ENCODE measurements at places on chromosomes 4 and X.
A peak's percentile ranks its signal among the peaks of the same experiment; 100 is the strongest.

DNA sequence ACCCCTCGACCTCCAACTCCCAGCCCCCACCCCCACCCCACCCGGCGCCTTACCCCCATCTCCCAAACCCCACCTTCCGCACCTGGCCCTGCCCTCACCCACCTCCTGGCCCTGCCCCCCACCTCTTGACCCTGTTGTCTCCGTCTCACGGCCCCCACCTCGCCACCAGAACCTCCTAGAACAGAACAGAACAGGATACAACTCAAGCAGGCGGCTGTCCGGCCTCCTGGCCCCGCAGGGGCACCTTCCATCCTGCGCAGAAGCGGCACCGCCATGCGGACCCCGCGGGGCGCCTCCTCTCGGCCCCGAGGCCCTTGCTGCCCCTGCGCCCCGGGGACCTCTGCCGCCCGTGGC lies 354 bp downstream of the CTAG2 start:
- DNase-seq: no peak

GRCh38 chrX:29447867-29448266 lies 767.5 kb upstream of the MAGEB2 start:
- no peak for DNase-seq

DNA sequence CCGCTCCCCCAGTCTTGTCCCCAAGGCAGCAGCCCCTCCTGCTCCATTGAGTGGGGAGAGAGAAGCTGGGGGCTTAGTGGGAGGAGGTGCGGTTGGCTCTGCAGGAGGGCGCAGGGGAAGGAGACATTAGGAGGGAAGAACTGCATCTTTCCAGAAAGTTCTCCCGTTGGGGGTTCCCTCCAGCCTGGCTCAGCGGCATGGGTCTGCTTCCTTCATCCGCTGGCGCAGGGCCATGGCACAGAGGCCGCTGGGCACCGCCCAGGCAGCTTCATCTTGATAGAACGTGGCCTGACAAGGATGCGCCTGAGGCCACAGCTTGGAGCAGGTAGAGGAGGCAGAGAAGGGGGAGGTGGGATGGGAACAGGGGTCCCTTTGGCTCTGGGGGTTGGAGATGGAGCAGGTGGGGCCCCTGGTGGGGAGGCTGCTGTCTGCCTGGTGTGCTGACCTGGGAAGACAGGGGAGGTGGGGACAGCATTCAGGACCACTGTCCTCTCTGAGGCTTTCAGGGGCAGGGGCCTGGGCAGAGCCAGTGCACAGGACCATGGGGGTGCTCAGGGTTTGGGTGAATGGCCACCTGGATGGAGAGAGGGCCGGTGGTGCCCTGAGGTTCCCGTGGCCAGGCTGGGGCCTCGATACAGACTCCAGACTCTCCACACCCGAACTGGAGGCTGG lies 12.1 kb downstream of the DOK7 start:
- DNase-seq: no peak

- no peak for DNase-seq
Observed at GRCh38 chr4:153079857-153080391, 124.3 kb upstream of the TRIM2 start.

- DNase-seq: no peak
Observed at GRCh38 chrX:154729439-154729838, 21.4 kb downstream of the GAB3 start.

- DNase-seq: no peak
Observed at GRCh38 chr4:88908003-88908402, 149.0 kb downstream of the FAM13A start.

- no peak for DNase-seq
Observed at GRCh38 chrX:71111921-71112431, 599 bp upstream of the IL2RG start.

DNA sequence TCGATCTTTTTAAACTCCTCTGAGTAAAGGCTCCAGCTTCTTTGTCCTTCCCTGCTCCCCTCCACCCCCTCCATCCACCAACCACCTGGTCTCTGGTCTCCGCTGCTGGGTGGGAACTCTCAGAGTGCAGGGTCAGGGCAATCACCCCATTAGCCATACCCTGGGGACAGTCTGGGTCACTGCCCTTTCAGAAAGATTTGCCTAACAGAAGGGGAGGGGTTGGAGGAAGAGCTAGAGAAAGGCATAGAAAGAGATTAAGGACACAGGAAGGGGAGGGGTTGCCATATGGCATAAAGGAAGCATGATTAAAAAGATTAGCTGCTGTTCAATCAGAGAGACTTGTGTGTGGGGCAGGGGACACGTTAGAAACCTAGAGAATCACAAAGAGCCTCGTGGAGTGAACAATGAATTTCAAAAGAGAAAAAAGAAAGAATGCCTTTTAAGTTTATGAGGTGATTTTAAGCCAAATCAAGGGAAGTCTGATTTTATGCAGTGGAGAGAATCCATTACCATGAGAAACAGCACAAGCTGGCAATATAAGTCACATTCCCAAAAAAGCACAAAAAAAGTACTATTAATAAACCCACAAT lies 115.5 kb upstream of the ACSL4 start:
- DNase-seq: peak; percentile 70

DNA sequence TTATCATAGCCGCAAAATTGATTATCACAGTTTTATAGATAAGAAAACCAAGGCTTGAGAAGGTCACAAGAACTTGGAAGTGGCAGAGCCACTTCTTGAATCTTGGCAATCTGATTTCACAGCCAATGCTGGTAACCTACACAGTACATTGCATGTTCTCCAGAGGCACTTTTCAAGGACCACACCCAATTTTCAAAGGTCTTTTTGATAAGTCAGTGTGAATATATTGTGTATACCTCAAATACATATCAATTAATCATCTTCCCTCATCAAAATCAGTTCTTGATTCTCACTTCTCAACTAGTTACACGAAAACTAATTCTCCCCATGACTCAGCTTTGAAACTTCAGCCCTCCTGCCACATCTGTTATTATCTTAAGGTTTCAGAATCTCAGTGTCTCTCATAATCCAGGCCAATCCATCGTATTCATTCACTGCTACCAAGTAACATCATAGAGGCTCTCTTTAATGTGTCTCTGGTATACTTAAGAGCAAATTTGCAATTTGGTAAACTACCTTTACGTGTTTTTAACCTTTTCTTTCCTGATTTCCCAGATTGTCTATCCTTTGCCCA lies 16.8 kb downstream of the CAMK2D start:
- DNase-seq: no peak

GRCh38 chr4:152360045-152360410 lies 175.9 kb downstream of the FBXW7 start:
- no peak for DNase-seq

DNA sequence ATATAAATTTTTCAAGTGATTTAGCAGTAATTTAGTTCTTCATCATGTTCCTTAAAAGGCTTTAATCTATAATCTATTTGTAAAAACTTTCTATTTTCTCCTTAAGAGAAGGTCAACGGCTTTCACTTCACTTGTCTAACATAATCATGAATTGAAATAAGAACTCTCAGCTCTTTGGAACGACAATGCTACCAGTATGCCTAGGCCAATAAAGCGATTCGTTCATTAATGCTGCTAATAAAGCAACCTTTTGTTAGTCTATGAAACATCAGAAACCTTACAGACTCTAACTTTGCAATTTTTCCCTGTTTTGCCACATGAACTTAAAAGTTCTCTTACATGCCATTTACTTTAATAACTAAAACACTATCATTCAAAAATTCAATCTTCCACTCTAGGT lies 47.6 kb downstream of the FBXW7 start:
- DNase-seq: no peak

DNA sequence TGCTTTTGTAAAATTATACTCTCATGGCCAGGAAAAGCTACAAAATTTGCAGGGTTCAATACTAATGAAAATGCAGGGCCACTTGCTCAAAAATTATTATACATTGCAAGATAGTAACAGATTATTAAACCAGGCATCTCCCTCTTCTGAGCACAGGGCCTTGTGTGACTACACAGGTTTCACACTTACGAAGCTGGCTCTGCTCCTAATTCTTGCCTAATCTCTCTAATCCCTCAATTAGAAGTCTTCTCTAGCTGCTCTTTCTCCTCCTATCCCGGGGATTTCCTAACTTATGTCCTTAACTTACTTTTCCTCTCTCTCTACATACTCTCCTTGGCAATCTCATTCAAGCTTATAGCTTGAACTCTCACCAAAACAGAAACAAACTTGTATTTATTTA lies 168.3 kb downstream of the AREG start:
- DNase-seq: no peak

DNA sequence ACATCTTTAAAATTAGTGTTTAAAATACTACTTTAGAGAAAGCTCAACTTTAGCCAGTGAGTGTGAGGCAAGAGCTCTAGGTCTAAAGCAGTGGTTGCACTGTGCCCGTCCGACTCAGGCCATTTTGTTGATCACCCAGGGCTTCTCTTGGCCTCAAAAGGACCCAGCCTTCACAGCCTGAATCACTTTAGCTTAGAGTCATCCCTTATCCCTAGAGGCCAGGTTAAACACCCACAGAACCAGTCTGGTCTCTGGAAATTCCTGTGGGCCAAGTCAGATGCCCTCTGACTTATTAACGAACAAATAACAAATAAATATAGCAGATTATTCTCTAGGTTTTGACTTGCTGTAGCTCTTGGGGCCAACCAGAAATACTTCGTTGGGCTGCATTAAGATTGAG lies 102.3 kb downstream of the WWC2 start:
- no peak for DNase-seq

GRCh38 chr4:73721435-73721834 lies 18.9 kb upstream of the CXCL8 start:
- DNase-seq: no peak

GRCh38 chr4:109699553-109700225 lies 3.6 kb downstream of the CASP6 start:
- DNase-seq: no peak

GRCh38 chrX:24542756-24543155 lies 77.7 kb downstream of the PDK3 start:
- no peak for DNase-seq

DNA sequence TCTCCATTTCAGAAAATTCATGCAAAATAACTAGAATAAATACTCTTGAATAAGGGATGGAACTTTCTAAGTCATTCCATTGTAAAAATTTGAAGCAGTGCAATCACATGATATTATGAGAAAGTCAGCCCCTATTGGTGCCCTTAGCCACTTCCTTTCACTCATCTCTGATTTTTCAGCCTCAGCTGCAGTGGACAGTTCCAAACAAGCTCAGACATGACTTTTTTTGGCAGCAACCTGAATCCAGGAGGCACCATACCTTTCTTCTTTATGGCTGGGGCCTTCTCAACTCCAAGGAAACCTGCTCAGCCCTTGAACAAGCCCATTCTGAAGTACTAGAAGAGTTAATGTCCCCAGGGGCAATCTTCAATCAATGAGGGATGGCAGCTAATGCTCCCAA lies 40.5 kb downstream of the MAPK10 start:
- DNase-seq: no peak

- DNase-seq: no peak
Observed at GRCh38 chr4:1682860-1683259, 1.3 kb downstream of the FAM53A start.

- no peak for DNase-seq
Observed at GRCh38 chr4:66465111-66465510, 794.8 kb upstream of the EPHA5 start.

DNA sequence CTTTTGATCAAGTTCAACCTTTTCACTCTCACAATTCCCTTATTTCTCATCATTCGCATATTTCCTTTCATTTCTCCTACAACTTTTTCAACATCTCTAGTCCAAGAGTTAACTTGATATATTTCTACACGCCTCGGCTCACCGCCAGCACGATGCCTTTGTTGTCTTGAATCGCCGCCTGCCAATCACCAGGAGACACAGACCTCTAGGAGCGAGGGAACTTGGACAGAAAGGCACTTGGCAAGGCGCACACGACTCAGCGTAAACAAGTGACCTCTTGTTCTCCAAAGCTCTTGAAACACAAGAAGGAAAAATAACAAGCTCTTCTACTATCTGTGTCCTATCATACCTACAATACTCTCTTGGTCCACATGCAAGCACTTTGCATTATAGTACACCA lies 27.1 kb upstream of the RBMX start:
- peak; percentile 6 for DNase-seq

DNA sequence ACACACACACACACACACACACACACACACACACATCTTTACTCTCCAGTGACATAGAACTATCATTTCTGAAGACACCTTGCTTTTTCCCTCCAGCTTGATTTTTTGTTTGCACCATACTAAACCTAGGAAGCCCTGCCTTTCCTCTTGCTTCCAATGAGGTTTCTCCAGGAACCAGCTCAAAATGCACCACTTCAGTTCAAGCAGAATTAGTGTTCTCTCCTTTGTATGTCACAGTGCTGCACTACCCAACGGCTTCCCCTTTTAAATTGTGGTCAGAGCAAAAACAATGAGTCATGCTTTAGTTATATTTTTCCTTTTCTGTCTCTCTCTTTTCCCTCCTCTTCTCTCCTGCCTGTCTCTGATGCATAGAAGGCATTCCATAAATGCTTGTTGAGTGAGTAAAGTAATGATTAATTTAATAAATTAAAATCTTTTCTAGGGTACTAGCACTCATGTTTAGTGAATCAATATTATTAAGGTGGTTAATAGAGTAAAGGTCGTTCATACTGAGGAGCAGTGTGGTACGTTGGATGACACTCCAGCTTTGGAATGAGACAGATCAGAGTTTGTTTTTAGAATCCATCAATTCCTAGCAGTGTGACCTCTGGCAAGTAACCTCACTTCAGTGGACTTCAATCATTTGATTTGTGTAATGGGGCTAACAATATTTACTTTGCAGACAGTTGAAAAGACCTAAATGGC lies 5.9 kb downstream of the RTL3 start:
- DNase-seq: no peak

DNA sequence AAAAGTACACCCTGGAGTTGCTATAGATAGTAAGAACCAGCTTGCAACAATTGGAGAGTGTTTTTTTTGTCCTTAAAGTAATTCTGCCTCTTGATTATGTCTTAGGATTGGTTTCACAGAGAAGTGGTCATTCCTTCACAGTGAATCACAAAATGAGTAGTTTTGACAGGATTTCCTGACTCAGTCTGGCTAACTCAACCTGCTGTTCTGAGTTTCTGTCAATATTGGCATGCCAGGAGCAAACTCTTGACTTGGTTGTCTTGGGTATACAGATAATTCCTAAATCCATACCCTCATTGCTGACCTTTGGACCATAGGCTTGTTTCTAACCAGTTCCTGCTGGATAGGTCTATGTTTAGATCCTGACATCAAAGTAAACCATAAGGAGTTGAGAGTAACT lies 9.4 kb downstream of the FHIP1A start:
- DNase-seq: no peak

DNA sequence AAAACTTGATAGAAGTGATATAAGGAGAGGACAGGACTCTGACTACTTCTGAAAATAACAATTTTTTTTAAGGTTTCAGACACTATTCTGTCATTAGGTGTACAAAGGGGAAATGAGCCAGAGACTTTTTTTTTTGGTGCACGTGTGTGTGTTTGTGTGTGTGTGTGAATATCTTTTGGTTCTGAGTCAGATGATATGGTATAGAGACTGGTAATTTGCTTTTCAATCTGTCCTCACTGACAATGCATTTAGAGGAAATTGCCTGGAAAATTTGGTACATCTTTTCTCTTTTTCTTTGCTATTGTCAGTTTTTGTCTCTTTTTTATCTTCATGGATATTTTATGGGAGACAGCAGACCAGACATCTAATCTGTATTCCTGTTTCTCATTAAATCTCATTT lies 59.3 kb downstream of the DDIT4L start:
- no peak for DNase-seq

GRCh38 chrX:108511721-108512120 lies 72.1 kb downstream of the COL4A5 start:
- DNase-seq: no peak

- no peak for DNase-seq
Observed at GRCh38 chrX:47576021-47576898, 6.0 kb upstream of the TIMP1 start.

Data from nephron progenitor cell (in vitro differentiated cells).